ENCODE measurements at places on chromosomes 12 and 14.

DNA sequence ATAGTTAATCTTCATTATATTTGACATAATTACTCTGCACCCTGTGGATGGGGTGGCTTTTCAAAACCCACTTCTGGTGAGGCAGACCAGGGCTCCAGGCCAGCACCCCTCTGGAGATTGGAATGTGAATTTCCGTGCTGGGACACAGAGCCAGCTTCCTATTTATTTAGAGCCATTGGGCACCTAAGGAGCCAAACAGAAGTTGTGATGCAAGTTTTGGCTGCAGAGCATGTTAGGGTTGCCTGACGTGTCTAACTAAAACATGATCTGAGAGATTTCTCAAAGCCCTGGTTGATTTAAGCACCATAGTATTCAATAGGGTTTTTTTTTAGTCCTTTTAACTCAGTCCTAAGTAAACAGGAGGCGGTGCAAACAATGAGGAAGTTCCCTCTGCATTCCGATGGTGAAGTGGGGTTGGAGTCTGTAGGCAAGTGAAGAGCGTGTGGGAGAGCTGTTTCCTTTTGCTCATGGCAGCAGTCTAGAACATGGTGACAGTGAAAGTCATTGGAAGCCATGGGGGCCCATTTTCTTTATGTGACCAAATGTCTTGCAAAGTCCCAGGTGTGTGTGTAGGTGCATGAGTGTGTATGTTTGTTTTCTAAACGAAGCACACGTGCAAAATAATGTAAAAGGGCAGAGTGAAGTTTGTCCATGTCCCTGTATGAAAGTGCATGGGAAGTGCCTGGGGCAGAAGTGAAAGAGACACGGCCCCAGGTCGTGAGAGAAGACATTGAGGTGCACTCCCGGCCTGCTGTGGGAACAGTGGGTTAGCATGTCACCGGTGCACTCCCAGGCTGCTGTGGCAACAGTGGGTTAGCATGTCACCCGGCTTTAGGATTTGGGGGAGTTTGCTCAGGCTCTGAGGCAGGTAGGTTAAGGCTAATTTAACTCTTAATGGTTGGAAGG lies 117.7 kb downstream of the PRKCH start:
- DNase-seq, result no peak

- no peak for DNase-seq
These were observed 219.3 kb upstream of the FLRT2 start for GRCh38 chr14:85310491-85311272.

GRCh38 chr12:30909349-30910037 lies 17.1 kb upstream of the TSPAN11 start:
- no peak for DNase-seq

- DNase-seq, result no peak
These were observed 166.9 kb upstream of the DIO2 start for GRCh38 chr14:80378084-80378690.

DNA sequence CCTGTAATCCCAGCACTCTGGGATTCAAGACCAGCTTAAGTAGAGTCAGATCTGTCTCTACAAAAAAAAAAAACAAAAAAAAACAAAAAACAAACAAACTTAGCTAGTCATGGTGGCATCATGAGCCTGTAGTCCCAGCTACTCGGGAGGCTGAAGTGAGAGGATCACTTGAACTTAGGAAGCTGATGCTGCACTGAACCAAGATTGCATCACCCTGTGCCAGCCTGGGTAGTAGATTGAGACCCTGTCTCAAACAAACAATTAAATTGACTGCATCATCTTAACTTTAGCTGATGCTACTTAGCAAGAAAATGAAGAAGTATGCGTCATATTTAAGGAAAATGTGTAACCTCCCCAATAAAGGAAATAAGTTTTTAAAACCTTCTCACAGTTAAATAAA lies 136.6 kb upstream of the ATXN7L3B start:
- no peak for DNase-seq

DNA sequence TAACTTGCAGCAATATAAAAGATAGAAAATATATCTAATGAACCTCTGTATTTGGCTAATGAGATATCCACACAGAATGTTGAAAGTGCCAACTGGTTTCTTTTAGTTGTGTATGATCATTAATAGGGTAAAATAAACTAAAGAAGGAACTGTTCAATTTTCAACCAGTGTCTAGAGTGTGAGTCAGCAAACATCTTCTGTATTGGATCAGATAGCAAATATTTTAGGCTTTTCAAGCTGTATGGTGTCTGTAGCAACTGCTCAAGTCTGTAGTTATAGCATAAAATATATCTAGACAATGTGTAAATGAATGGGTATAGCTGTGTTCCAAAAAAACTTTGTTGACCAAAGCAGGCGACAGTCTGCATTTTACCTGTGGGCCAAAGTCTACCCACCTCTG lies 23.5 kb upstream of the NOVA1 start:
- no peak for DNase-seq

DNA sequence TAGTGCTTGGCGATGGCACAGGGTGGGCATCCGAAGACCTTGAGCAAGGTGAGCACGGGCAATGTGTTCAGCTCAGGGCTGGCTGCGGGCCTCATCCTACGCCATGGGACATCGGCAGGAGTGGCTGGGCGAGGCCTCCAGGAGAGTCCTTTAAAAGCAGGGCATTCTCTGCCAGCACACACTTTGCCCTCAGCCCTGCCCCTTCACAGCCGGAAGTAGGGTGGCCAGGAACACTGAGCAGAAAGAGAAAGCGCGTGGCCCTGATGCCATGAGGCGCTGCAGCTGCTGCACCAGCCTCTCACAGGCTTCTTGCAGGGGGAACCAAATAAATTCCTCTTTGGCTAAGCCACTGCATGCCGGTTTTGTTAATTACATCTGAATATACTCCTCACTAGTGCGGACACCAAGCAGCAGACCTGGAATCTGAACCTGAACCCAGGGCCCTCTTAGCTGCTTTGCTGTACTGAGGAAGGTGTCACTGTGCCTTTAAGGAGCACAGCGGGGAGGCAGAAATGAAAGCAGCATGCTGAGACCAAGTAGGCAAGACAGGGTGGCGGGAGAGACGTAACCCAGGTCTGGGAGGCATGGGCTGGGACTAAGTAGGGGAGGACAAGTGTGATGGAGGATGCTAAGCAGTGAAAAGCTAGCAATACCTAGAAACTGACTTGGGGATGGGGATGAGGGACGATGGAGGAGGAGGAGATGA lies 155.2 kb downstream of the TTC7B start:
- DNase-seq, result peak; percentile 72

GRCh38 chr12:106446419-106447092 lies 89.0 kb downstream of the POLR3B start:
- DNase-seq, result peak; percentile 56

- peak; percentile 24 for DNase-seq
These were observed 22.4 kb upstream of the GPR33 start for GRCh38 chr14:31510222-31510621.

DNA sequence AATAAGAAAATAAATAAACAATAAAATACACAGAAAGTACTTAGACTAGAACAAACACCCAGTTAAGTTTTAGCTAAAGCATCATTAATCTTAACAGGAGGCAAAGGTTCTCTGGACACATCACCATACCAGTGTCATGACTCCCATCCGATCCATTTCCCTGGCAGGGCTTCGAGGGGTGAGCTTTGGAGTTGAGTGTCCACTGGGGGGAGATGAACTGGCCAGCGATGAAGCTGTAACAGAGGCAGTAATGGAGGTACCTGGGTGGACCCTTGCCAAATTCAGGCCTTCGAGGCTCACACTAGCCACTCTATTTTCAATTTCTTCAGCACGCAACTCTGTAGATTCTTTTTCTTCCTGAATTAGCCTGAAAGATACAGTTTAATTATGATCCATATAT lies 269.5 kb downstream of the ACSS3 start:
- no peak for DNase-seq

DNA sequence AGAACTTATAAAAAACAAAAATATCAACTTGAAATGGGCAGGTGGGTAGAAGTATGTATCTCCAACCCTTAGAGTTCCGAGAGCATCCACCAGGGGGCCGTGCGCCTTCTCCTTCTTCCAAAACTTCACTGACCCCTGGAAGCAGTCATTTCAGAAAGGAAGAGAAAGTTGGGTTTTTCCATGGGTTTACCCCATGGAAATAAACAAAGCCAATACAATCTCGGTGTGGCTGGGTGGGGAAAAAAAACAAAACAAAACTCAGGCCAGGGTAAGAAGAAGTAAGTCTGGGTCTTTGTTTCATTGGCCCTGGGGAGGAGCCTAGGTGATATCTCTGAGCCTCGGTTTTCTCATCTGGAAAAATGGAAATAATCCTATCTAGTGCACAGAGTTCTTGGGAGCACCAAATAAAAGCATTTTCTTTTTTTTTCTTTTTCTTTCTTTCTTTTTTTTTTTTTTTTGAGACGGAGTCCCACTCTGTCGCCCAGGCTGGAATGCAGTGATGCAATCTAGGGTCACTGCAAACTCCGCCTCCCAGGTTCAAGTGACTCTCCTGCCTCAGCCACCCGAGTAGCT lies 33.6 kb upstream of the HNF1A start:
- peak; percentile 33 for DNase-seq

- no peak for DNase-seq
These were observed 74.6 kb downstream of the RERG start for GRCh38 chr12:15146585-15146984.

- DNase-seq, result no peak
These were observed 237.0 kb downstream of the KIF21A start for GRCh38 chr12:39205969-39206368.

GRCh38 chr12:57485695-57486094 lies 2.2 kb upstream of the MARS1 start:
- no peak for DNase-seq

DNA sequence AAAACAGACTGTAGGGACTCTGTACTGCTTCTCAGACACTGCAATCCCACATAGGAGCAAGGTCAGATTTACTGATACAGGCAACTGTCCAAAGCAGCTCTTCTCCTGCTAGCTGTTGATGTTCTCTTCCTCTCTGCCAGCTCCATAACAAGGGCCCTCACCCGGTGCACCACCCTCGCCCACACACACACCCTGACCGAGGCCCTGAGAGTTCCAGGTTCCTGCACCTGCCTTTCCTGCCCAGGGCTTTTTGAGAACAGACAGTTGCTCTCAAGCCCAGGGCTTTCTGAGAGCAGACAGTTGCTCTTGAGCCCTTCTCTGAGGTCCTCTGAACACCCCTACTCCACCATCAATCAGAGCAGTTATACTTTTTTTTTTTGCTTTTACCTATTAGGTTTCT lies 233.8 kb upstream of the GARIN6 start:
- no peak for DNase-seq

- DNase-seq, result no peak
These were observed 3.5 kb upstream of the CEP128 start for GRCh38 chr14:80944861-80945617.

All from NCI-H1417 (cell line).